ENCODE measurements at places on chromosomes 3 and 15.
A peak's percentile ranks its signal among the peaks of the same experiment; 100 is the strongest.

GRCh38 chr3:2603692-2604289, 505.1 kb downstream of the CNTN4 start:
- DNase-seq: no peak

DNA sequence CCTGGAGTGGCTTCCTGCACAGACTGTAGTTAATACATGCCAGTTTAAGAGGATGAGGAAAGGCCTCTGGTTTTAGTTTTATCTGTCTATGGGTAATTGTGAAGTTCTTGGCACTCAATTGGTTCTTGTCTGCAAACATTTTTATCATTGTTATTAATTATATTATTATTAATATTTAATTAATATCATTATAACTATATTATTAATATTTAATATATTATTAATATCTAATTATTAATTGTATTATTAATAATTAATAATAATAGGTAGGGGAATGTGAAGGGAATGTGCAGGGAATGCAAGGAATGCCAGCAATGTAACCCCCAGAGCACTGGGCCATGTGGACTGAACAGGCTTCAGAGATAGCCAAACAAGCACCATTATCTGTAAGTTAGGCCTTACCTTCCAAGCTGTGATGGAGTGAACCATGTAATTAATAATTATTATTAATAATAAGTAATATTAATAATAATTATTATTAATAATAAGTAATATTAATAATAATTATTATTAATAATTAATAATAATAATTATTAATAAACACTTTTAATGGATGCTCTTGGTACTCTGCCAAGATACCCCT, 79.8 kb upstream of the NMNAT3 start:
- DNase-seq: no peak

GRCh38 chr3:45595364-45596195, 1.0 kb downstream of the LIMD1 start:
- DNase-seq: no peak

- DNase-seq: no peak
Observed at GRCh38 chr3:119779731-119780383, 2.0 kb upstream of the NR1I2 start.

DNA sequence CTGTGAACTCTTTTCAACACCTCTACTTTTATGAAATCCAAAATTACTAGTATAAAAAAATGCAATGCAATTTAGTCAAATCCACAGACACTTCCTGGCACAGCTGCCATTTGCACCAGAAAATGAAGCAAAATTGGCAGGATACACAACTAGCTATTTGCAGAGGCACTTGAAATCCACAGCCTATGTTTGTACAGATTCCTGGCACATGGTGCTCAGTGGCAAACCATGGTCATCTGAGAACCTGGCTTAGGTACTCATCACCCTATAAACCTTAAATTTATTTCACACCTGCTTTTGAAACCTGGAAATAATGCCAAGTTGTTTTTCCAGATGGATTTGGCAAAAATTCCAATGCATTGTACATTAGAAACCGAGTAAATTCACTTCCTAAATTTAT, 20.2 kb upstream of the PPM1L start:
- no peak for DNase-seq

GRCh38 chr3:186540221-186540834, 3.9 kb downstream of the CRYGS start:
- peak; percentile 83 for DNase-seq

- DNase-seq: no peak
Observed at GRCh38 chr15:68672781-68673205, 94.0 kb downstream of the CORO2B start.

DNA sequence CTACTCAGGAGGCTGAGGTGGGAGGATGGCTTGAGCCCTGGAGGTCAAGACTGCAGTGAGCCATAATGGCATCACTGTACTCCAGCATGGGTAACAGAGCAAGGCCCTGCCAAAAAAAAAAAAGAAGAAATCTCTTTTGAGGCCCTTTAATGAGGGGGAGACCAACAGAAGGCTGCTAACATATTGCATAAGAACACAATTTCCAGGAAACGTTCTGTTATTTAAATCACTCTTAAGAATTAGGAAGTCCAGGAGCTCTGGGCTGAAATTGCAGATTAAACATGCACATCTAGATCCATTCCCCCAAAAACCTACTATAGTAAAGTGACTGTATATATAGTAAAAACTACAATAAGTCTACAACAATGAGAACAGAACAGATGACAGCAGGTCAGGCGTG, 16.1 kb upstream of the BLM start:
- no peak for DNase-seq

GRCh38 chr3:12598890-12599289, 42.0 kb downstream of the MKRN2 start:
- no peak for DNase-seq

Data from stimulated activated CD4-positive, alpha-beta T cell treated with anti-CD3 and anti-CD28 coated beads, Interleukin-2, amount 100 ng/mL, for 48 hours (primary cell).